ENCODE measurements at places on chromosomes 1 and 21.
A peak's percentile ranks its signal among the peaks of the same experiment; 100 is the strongest.

- DNase-seq = no peak
These were observed 5.4 kb downstream of the PNRC2 start for GRCh38 chr1:23964790-23965740.

DNA sequence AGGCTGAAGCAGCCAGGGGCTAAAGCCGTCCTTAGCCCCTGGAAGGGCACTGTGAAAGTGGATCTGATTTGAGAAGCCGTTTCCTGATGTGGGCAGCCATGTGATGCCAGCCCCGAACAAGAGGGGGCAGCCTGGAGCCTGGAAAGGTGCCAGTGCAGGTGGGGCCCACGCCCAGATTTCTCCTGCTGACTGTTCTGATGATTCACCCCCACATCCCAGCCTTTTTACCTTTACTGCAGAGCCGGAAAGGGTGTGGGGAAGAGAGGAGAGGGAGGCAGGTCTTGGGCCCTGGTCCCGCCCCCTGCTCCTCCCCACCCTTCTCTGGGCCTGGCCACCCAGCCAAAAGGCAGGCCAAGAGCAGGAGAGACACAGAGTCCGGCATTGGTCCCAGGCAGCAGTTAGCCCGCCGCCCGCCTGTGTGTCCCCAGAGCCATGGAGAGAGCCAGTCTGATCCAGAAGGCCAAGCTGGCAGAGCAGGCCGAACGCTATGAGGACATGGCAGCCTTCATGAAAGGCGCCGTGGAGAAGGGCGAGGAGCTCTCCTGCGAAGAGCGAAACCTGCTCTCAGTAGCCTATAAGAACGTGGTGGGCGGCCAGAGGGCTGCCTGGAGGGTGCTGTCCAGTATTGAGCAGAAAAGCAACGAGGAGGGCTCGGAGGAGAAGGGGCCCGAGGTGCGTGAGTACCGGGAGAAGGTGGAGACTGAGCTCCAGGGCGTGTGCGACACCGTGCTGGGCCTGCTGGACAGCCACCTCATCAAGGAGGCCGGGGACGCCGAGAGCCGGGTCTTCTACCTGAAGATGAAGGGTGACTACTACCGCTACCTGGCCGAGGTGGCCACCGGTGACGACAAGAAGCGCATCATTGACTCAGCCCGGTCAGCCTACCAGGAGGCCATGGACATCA, at the start of gene SFN:
Gene SFN (plus strand): TSS at position 369 of the 904 bp plus-strand sequence. CDS start 64 bp downstream, at position 433.
- peak; percentile 52 for DNase-seq

DNA sequence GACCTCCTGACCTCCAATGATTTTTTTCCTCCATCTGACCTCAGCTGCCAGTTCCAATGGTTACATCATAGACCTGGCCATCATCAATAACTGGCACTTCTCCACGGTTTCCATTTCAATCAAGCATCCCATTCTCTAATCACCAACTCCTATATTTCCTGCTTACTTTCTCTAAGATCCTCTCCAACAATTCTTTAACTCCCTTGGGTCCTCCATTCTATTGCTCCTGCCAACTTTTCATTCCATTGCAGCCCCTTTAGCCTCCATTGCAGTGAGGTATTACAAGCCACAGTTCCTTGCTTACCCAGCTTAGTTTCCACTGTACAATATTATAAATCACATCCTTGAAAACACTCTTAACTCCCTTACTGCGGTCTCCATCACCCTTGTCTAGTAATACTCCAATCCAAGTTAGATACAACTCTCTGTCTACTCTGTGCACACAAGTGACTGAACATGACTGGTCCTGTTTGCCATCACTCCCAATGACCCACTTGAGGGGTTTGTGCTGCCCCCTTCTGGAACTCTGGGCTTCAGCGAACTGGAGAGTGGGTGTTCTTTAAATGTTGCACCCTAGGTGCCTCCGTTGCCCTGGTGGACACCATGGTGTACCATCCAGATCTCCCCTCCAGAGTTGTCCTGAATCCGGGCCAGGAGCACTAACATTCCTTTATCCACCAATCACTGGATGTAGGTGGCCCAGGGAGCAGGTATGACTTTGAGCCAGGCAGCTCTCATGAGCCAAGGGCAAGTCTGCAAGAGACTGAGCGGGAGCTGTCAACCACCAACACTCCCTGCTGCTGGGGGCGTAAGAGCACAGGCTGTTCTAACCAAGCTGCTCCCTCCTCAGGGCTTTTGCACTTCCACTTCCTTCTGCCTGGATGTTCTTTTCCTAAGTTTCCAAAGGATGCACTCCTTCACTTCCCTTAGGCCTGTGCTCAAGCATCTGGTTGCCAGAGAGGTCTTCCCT, 3.7 kb upstream of the FNDC7 start:
- peak; percentile 72 for DNase-seq

GRCh38 chr1:101137144-101138126, 99.4 kb upstream of the S1PR1 start:
- DNase-seq = no peak

DNA sequence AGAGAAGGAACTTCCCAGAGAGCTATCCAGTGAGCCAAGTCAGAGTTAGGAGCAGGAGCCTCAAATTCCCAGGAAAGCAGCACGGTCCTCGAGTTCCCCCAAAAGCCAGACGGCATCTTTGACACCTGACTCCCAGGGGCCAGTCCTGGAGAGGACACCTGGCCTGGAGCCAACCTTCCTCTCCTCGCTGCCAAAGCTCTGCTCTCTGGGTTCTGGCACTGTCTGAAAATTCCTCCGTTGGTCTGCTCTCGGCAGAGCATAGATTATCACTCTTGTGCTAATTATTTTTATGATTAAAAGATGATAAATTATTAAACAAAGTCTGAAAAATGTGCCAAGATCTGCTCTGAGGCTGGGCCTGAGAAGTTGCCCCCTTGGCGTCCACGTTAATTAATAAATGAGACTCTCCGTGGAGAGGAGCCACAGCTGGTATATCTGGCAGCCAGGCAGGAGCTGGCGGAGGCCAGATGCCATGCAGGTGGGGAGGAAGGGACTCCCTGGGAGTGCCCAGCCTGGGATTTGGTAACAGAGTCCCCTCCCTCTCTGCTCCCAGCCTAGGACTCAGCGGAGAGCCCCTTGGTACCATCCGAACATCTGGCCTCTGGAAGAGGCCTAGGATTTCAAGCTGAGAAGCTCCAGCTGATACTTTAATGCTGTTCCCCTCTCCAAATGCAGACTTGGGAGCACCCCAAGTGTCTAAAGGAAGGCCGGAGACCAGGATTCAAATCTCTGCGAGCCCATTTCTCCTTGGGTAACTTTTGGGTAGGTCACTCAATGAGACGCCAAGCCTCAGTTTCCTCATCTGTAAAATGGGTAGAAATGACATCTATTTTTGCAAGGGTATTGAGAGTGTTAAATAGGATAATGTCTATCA, 163.7 kb upstream of the POU3F1 start:
- DNase-seq = no peak

GRCh38 chr1:248759644-248760043, 4.1 kb upstream of the LYPD8 start:
- no peak for DNase-seq

- no peak for DNase-seq
These were observed 267.8 kb downstream of the C1orf94 start for GRCh38 chr1:34444516-34444915.

GRCh38 chr1:157723157-157723556, 22.6 kb upstream of the FCRL3 start:
- no peak for DNase-seq

- DNase-seq = no peak
These were observed 15.8 kb upstream of the SLFNL1 start for GRCh38 chr1:41037116-41037903.

DNA sequence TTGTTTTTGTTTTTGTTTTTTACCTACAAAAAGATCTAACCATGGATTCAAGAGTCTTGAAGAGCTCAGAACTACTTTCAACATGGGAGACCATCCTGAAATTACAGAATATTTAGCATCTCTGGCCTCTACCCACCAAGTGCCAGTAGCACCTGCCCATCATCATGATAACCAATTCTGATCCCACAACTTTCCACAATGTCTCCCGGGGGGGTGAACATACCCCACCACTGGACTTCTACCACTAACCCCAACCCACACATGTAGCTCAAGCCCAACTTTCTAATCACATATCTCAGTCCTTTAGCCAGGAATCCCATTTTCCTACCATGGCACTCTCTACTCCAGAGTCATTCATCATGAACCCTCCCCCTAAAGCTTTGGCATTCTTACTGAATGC, 15.7 kb upstream of the IFNAR2 start:
- no peak for DNase-seq

GRCh38 chr1:10920063-10920626, 92.3 kb upstream of the TARDBP start:
- DNase-seq = no peak

DNA sequence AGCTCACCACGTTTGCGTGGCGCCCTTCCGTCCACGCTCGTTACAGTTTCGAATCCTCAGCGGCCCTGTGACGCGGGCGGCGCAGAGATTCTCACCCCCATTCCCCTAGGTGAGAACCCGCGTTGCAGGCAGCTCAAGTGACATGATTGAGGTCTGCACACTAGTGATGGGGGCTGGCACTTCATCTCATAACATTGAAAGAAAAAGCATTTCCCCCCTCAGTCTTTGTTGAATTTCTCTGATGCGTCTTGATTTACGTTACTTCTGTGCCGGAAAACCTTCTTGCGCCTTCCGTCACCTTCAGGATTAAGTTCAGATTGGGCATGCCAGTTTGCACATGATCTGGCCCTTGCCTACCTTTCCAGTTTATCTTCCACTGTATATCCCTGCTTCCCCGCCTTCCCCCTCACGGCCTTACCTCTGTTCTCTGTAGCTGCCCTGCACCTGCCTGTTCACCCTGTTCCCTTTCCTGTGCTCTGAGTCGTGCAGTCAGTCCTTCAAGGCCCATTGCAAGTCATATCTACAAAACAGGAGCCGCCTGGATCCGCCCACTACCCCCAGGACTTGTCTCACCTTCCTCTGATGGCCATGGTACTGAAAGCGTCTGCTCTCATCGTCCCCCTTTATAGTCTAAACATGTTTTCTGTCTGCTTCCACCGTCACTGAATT, 1.1 kb downstream of the CTPS1 start:
- DNase-seq = peak; percentile 50

DNA sequence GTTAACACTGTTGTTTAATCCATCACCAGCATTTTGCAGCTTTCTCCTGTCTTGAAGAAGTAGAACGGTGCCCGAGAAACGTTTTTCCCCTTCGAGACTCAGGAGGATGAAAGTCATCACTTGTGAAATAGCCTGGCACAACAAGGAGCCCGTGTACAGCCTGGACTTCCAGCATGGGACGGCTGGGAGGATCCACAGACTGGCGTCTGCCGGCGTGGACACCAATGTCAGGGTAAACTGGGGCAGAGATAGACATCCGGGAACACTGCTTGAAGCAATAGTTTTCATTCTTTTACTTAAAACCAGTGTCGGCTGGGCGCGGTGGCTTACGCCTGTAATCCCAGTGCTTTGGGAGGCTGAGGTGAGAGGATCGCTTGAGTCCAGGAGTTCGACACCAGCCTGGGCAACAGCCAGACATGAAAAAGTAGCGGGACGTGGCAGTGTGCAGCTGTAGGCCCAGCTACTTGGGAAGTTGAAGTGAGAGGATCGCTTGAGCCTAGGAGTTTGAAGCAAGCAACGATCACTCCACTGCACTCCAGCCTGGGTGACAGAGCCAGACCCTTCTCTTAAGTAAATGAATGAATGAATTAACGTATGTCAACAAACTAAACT, 945 bp downstream of the CHAF1B start:
- DNase-seq = no peak

- no peak for DNase-seq
These were observed 29.6 kb downstream of the SLC1A7 start for GRCh38 chr1:53112861-53113260.

DNA sequence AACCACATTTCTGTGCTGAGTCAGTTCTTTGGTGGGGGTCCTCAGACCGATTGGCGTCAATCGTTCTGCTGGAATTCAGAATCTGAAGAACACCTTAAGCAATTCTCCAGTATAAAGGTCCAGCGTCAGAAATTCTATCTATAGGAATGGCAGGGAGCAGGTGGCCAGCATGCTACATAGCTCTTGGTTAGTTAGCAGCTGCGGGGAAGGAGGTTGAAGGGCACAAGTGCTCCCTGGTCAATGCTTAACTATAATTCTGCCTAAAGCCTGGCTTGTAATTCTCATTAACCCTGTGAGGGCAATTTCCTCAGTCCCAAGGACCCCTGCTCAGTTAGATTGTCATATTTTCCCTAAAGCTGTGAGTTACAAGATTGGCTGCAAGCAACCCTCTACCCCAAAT, 54.3 kb upstream of the GALNT2 start:
- no peak for DNase-seq

- DNase-seq = no peak
These were observed 246.9 kb upstream of the LRRC7 start for GRCh38 chr1:69320757-69321211.

DNA sequence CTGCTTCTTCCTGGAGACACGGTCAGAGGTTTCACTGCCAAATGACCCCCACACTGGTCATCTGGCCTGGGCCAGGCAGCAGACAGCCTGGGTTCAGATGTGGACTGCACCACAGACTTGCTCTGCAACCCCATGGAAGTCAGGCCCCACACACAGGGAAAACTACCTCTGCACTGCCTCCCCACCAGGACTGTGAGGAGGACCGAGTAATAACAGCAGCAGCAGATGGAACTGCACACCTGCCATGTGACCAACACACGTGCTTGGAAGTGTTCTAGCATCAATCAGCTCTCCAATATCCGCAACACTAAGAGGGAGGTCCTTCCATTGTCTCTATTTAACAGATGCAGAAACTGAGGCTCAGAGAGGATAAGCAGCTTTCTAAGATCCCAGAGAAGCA, 51.4 kb downstream of the SLC9A1 start:
- no peak for DNase-seq

- DNase-seq = no peak
These were observed 102.0 kb upstream of the ARHGEF16 start for GRCh38 chr1:3352299-3352951.
